DND-41 (cell line): ENCODE measurements at places on chromosomes 4 and X.

DNA sequence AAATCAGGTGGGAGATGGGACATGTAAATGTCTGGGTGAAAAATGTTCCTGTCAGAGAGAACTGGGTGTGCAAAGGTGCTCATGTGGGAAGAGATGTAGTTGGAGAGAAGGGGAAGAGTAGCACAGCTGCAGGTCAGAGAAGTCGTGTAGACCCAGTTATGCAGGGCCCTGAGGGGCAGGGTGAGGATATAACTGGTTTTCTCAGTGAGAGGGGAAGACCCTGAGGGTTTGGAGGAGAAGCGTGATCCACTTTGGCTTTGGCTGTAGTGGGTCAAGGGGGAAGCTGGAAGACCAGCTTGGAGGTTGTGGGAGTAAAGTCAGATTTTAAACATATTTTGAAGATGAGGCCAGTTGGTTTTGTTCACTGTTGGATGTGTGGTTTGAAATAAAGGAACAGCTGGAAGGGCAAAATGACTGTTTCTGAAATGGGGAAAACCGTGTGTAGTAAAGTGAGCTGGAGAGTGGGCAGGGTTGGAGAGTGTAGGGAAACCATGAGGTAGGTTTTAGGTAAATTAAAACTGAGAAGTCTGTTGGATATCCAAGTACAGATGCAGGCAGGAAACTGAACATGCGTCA, 44.2 kb downstream of the NAP1L5 start:
- DNase-seq, result no peak

GRCh38 chr4:145694929-145695328, 15.0 kb downstream of the C4orf51 start:
- DNase-seq, result no peak

- no peak for DNase-seq
These were observed 55.7 kb downstream of the GRID2 start for GRCh38 chr4:92359491-92359890.

DNA sequence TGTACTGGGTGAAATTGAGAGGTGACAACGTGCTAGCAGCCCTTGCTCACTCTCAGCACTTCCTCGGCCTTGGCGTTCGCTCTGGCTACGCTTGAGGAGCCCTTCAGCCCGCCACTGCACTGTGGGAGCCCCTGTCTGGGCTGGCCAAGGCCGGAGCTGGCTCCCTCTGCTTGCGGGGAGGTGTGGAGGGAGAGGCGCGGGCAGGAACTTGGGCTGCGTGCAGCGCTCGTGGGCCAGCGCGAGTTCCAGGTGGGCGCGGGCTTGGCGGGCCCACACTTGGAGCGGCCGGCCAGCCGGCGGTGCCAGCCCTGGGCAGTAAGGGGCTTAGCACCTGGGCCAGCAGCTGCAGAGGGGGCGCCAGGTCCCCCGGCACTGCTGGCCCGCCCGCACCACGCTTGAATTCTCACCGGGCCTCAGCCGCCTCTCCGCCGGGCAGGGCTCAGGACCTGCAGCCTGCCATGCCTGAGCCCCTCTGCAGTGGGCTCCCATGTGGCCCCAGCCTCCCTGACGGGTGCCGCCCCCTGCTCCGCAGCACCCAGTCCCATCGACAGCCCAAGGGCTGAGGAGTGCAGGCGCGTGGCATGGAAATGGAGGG, 249.5 kb upstream of the ETNPPL start:
- DNase-seq, result no peak

DNA sequence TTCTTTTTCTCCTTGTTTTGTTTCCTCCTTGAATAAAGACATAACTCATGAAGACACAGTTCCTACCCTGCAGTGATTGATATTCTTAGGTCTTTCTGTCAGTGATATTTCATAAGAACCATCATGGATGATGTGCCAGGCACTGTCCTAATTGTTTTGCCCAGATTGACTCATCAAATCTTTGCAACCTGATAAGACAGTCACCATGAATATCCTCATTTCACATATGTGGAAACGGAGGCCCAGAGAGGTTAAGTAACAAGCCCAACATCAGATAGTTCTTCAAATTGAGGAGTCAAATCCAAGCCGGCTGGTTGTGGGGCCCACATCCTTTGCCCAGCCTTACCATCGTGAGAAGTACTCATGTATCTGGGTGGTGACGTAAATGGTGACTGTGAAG, 69.9 kb downstream of the SEL1L3 start:
- no peak for DNase-seq

- DNase-seq, result no peak
These were observed 192.4 kb downstream of the CCNG2 start for GRCh38 chr4:77349364-77349763.

DNA sequence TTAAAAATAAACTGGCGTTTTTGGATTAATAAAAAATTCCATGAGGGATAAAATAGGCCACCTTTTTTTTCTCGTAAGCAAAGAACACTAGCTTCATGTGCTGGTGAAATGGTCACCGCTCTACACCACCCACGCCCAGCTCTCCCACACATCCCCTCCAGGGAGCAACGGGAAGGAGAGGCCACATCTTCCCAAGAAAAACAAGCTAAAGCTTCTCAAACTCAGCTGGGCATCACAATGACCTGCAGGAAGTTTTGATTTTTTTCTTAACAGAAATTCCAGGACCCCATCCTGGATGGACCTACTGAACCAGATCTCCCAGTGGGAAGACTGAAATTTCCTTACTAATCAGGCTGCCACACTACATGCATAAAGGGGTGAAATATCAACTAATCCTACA, 9.8 kb downstream of the TSPAN5 start:
- DNase-seq, result no peak

- DNase-seq, result no peak
These were observed 86.5 kb upstream of the ZIC3 start for GRCh38 chrX:137479386-137479785.

DNA sequence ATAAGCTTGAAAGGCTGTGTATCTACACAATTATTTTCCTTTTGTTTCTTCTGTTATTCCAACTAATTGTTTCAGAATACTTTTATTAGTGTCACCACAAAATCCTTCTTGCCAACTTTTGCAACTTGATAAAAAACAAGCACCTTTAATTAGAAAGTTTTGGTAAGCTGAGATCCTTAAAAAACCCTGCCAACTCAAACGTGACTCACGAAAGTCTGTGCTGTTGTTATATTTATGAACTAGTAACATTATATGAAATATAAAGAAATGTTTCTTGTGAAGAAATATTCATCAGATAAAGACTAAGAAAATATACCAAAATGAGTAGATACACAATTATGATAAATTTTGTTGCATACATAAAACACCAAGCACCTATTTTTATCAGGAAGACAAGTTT, 49.0 kb downstream of the HUWE1 start:
- no peak for DNase-seq

DNA sequence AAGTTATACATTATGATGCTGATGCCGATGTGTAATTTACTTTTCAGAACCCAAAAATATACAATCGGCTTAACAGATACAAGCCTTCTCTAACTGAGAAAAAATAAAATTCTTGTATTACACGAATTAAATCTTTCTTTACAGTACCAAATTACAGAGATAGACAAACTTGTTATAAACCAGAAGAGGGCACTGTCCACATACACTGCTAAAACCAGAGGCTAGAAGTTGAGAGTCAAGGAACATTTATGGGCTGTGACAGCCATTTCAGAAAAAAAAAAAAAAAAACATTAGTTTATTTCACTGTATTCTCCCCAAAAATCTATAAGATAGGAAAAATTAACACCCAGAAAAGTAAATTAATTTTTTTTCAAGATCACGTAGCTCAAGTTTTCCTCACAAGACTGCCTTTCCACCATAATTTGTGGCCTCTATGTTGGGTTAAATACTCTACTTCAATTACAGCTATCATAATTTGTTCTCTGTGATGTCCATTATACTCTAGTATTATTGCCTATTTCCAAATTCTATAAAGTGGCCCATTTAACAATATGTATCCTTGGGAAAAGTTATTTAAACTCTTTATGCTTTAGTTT, 12.0 kb downstream of the EREG start:
- DNase-seq, result no peak

- DNase-seq, result no peak
These were observed 31.1 kb downstream of the NHSL2 start for GRCh38 chrX:71941776-71942175.

DNA sequence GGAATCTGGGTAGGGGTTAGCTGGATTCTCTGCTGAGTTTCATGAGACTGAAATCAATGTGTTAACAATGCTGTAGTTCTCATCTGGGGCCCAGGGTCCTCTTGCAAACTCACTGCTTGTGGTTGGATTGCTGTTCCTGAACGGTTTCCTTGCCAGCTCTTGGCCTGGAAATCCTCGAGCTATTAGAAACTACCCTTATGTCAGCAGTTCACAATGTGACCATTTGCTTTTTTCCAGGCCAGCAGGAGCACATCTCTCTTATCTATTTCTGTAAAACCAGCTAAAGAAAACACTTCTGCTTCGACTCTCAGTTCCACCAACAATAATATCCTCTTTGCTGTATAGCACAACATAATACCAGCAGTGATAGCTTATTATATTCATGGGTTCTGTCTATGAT, 140.1 kb upstream of the TRAM1L1 start:
- no peak for DNase-seq

DNA sequence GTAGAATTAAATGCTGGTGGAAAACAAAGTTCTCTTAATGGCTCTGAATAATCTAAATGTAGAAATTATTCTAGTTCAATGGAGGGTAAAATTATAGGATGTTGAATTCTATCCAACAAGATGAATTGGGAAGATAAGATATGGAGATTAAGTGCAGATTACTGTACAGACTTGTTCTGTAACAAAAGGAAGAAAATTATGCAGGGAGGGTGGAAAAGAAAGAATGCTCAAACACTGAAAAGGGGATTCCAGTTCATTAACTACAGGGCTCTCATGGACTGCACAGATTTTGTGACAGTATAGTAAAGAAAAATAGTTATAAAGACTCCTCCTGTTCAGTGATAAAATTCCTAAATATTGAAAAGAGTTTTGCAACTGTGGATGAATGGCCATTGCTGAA, 1794.0 kb upstream of the PCDH7 start:
- no peak for DNase-seq

GRCh38 chr4:57719456-57719855, 609.3 kb upstream of the IGFBP7 start:
- no peak for DNase-seq

GRCh38 chrX:133544115-133544514, 128.8 kb upstream of the GPC4 start:
- no peak for DNase-seq

- DNase-seq, result no peak
These were observed 137.2 kb upstream of the ETNPPL start for GRCh38 chr4:108900018-108900580.

GRCh38 chr4:61872983-61873382, 672.9 kb downstream of the ADGRL3 start:
- DNase-seq, result no peak

DNA sequence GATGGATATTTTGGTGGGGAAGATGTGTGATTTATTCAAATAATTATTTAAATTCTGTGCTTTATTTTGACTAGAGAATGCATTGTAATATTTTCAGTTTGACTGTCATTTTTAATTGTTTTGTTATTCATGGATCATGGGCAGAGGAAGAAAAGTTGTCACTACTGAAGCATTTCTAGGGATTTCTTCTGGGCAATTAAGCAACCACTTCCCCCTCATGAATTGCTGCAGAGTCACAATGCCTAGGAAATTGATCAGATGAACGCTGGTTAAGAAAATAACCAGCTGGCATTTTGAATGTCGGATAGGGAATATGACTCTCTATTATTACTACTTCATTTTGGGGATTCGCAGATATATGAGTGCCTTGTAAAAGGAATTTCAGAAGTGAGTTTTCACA, 283.3 kb downstream of the IL15 start:
- no peak for DNase-seq

GRCh38 chr4:77014256-77014655, 61.5 kb downstream of the CCNI start:
- no peak for DNase-seq

DNA sequence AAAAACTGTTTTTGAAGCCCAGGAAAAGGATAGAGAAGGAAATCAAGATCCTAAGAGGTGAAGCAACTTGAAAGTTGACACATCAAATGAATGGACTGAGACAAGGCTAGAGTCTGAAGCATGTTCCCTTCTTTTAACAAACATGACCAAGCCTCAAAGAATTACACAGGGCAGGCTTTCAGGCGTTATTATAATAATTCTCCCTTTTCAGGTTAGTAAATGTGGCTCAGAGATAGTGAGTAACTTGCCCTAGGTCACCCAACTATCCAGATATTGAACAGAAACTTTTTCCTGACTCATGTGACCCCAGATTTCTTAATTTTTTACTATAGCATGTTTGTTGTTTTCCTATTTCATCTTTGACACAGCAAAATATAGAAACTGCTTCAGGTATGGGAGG, 91.7 kb downstream of the PPP1R2C start:
- DNase-seq, result no peak

DNA sequence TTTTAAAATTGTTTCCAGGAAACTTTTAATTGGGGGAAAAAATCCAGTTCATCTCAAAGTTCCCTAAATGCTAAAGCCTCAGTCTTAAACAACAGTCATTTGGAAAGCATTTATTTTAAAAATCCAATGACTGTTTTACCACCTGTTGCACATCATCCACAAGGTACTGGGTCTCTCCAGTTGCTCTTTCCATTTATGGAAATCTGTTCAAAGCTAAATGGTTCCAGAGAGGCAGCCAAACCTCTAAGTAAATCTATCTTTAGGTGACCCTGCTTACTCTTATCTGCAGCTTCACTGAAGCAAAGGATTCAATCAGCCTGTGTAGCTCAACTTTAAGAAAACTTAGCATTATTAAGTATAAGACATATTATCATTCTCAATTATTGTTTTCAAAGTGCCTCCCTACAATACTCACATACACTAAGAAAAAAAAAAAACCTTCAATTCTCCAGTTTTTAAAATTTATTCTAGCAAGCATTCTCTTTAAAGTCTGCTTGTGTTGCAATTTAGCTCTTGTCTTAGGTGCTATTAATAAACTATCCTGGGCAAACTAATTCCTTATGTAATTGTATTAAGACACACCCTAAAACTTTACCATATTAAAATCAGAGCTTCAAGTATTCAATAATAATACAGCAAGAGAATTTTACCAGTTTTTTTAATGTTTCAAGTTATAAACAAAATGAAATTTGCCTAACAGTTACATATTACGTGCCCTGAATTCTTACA, 60.6 kb downstream of the NOCT start:
- DNase-seq, result no peak

DNA sequence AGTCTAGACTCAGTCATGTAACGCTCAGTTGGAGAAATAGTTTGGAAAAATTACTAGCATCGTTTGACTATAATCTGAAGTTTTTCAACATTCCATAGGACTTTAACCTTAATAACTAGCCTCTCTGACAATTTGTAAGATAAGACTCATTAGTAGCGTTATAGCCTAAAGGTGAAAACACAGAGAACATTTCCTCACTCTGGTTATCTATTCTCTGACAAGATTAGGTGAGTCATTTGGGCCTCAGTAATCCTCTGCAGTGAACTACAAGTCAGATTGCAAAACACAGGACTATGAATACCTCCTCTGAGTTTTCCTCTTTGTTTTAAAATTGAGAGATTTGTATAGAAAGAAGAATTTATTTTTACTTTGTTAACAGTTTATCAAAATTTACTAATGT, 31.8 kb upstream of the PDLIM5 start:
- no peak for DNase-seq

DNA sequence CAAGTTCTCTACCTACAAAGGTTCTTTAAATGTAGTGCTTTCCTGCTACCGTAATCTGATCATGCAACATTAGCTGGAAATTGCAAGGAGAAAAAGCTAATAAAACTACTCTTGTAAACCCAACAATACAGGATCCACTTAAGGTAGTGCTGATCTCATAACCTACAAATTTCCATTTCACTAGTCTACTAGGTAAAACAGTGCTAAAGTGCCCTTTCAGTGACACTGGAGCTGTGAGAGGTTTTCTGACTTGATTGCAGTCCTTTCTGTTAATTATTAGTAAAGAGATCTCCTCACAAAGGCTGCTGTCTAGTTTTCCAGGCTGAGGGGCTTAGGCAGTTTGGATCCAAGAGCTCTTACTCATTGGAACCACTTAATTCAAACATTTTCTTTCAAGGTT, 1118.7 kb downstream of the SH3BGRL start:
- DNase-seq, result no peak
